ENCODE measurements at places on chromosomes 16 and 17.
A peak's percentile ranks its signal among the peaks of the same experiment; 100 is the strongest.

DNA sequence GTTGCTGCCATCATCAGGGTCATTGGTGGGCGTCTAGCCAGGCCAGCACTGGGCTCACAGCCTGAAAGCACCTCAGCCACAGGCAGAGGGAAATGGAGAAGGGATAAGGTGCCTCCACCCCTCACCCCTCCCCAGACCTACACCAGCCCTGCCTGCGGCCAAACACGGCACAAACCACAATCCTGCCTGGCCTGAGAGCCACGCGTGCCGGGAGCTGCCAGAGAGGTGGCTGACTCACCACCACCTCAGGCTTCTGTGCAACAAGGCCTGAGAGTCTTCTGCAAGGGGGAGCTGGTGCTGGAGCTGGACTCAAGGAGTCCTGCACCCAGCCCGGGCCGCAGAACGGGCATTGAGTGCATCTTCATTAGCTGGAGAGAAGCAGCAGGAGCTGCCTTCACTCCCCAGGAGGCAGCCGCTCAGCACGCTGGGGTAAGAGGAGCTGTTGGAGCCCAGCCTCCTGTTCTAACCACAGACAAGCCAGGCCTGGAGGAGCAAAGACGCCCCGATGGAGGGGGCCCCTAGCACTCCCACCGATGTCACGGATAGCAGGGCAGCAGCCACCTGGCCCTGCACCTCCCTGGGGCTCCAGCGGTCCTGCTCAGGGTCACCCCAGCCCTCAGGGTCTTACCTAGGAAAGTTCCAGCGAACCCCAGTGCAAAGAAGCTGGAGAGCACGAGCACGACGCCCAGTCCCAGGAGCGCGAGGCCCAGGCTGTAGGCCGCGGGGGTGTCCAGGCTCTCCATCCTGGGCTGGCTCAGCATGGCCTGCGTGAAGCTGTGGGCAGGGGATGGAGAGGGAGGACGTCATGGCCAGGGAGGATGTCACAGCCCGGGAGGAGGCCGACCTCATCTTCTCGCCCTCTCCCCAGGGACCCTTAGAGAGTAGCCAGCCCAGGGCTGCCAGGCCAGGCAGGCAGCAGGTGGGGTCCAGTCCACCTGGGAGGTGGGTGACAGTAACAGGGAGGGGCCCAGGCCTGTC, 16.0 kb upstream of the RASD1 start:
- DNase-seq, result no peak

GRCh38 chr17:69175625-69176456, 34.1 kb upstream of the ABCA6 start:
- DNase-seq, result no peak

GRCh38 chr16:54654429-54654828, 276.2 kb upstream of the IRX5 start:
- DNase-seq, result no peak

DNA sequence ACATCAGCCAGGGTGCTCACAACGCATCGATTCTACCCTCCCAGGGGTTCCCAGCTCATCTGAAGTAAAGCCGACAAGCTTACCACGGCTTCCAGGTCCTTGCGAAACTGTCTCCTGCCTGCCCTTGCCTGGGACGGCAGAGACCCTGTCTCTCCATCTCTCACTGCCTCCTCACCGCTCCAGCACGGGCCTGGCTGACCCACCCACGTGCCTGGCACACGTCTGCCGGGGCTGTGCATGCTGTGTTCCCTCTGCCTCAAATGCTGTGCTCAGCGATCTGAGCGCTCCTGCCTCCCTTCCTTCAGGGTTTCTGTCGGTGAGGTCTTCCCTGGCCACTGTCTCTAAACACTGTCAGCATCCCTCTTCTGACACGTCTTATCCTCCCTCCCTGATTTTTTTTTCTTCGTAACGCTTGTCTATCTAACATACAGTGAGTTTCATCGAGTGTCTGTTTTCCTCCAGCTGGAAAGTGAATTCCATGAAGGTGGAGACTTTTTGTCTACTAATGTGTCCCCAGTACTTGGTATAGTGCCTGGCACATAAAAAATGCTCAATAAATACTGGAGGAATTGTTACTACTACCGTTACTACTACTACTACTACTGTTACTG, 208.4 kb downstream of the IRF8 start:
- no peak for DNase-seq

DNA sequence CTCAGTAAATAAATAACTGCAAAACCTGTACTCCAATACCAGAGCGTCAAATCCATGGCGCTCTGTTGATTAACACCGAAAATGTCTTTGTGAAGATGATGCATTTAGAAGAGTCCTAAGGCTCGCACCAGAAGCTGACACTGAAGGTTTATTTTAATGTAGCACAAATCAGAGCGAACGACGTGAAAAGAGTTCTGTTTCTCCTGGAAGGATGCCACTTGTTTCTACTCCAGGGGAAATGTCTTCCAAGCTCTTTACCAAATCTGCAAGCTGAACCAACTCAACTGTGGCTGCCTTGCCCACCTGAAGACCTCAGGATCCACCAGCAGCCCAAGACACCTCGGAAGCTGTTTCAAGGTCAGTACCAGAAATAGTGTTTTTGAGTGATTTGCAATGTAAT, 194.4 kb upstream of the MAF start:
- no peak for DNase-seq

- DNase-seq, result no peak
Measured at GRCh38 chr16:1550069-1550468, 16.6 kb downstream of the TMEM204 start.

- no peak for DNase-seq
Measured at GRCh38 chr16:26889740-26890139, 177.0 kb upstream of the C16orf82 start.

DNA sequence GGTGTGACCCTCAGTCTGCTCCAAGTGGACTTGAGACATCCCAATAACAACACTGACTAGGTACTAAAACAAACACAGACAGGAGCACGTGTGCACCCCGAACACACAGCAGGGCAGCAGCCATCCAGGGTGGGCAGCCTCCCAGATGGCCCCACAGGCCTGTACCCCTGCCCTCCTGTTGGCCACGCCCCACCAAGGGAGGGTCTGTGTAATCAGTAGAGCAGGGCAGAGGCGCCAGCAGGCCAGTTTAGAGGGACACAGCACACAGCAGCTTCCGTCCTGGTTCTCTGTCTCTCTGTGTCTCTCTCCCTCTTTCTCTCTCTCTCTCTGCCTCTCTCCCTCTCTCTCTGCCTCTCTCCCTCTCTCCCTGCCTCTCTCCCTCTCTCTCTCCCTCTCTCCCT, 21.4 kb downstream of the ACTG1 start:
- no peak for DNase-seq

- peak; percentile 8 for DNase-seq
Measured at GRCh38 chr17:80948976-80949450, 42.6 kb upstream of the CHMP6 start.

Measured in WTC11 (cell line).